ENCODE measurements at places on chromosomes 13 and 19. TPM values are rescaled to one million over a fixed set of nuclear protein-coding genes. Genes with fewer than 3 reads are reported as not detected.

- no peak for DNase-seq
Measured at GRCh38 chr13:112143753-112144615, 77.0 kb downstream of the SOX1 start.

DNA sequence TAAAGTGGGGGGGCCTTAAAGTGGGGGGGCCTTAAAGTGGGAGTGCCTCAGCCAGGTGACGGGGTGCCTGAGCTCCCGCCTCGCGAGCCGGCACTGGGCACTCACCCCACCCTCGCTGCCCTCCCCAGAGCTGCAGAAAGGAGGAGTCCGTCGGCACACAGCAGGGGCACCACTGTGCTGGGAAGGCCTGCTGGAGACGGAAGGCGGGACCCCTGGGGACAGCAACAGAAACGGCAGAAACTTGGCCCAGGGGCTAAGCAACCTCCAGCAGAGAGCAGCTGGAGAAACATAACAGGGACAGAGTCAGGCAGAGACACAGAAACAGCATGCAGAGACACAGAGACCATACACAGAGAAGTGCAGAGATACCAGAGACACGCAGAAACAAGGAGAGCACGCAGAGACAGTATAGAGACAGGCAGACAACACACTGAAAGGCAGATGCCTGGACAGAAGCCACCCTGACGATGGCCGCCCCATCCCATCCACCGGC is 7.9 kb downstream of the CFD start:
- DNase-seq: no peak

GRCh38 chr13:43368003-43368402 is 344.6 kb downstream of the DNAJC15 start:
- no peak for DNase-seq

- no peak for DNase-seq
Measured at GRCh38 chr13:113458253-113459065, 5.2 kb upstream of the ADPRHL1 start.

DNA sequence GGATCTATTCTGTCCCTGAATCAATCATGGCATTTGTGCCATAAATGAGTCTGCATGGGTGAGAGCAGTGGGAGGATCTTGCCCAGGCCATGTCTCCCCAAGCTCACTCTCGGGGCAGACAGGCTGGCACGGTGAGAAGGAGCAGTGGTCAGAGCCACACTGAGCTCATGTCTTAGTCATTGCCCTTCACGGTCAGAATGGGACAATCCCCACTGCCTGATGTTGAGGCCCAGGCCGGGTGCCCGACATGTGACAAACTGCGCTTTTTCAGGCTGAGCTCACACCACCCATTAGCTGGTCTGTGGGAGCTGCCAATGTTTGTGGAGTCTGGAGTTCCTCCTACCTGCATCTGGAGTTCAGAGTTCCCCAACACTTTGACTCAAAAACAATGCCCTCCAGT is 481.9 kb downstream of the COG6 start:
- no peak for DNase-seq

DNA sequence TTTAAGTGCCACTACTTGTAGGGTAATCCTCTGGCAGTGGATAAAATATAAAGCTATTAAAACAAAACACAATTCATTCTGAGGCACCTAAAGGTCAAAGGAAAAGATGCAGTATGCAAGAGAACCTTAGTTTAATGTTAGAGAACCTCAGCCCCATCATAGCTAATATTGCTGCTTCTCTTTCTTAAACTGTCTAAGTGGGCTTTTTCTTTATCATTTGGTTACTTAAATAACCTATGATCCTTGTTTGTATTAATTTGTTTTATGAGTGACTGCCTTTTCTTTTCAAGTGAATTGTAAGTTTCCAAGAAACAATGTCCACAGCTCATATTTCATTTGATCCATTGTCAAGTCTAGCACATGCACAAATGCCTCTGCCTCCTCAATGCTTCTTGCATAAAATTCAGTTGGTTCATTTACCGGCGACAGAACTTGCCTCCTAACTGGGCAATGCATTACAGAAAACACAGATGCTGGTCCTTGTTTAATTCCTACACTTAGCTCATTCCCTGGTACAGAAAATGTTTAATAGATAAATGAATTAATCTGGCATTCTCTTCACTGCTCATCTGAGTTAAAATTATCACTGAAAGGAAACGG is 1049.8 kb downstream of the OLFM4 start:
- no peak for DNase-seq

DNA sequence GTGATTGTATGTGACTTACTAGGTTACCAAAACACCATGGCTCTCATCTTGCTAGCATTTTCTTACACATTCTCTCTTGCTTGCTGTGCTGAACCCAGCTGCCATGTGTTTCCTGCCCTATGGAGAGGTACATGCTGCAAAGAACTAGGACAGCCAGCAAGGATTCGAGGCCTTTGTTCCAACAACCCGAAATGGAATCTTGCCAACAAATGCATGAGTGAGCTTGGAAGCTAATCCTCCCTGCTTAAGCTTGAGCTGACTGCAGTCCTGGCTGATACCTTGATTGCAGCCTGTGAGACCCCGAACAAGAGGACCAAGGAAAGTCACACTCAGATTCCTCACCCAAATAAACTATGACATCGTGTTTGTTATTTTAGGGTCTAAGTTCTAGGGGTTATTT is 651.2 kb downstream of the SLITRK6 start:
- no peak for DNase-seq

DNA sequence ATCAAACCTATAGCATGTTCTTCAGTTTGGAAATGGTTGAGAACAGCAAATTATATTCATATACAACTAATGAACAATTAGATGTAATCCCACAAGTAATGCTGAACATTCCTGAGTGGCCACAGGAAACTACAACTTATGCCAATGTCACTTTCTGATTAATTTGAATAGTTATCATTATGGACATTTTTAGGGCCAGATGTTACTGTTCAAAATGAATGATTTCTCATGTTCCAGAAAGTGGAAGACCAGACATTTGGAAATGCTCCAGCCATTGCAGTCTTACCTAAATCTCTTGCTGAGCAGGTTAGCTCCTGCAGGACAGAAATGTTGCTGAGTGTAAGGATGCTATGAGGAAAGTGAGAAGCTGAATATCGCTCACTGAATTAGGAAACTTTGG is 819.8 kb downstream of the PCDH9 start:
- no peak for DNase-seq

Gene B3GNT3
- not detected for total RNA-seq

Gene ZNF534
- total RNA-seq: 0.18 TPM

Gene ADAMTSL5
- total RNA-seq: 0.70 TPM

Data from natural killer cell (primary cell).